ENCODE measurements at places on chromosomes 3 and 15.

DNA sequence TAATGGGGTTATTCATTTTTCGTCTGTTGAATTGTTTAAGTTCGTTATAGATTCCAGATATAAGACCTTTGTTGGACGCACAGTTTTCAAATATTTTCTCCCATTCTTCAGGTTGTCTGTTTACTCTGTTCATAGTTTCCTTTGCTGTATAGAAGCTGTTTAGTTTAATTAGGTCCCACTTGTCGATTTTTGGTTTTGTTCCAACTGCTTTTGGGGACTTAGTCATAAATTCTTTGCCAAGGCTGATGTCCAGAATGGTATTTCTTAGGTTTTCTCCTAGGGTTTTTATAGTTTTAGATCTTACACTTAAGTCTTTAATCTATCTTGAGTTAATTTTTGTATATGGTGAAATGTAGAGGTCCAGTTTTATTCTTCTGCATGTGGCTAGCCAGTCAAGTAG, 58.9 kb upstream of the ZNF280D start:
- no peak for DNase-seq

DNA sequence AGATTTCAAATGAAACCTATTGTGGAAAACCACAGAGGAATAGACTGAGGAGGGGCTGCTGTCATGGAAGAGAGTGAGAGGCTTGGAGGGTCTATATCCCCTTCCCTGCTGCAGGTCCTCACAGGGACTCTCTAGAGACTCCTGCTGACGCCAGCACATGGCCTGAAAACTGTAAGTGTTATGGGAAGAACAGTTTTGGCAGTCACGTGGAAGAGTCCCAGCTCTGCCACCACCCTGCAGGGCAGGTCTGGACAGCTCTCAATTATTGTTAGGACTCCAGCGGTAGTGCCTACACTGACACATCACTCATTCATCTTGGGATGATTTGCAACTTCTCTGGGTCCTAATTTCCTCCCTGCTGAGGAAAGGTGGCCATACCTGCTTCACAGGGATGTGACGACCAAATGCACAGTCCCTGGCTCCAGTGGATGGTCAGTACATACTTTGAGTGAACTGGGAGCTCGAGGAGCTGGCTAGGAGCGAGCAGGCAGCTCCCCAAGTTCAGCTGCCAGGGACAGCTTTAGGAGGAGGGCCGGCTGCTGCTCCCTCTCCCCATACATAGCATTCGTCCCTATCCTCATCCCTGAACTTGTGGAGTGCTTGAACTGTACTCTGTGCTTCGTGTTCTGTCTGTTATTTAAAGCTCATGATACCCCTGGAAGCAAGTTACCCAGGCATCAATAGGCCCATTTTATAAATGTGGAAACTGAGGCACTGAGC, 49.2 kb downstream of the CTXND1 start:
- no peak for DNase-seq

GRCh38 chr3:160781402-160781801, 25.4 kb downstream of the PPM1L start:
- no peak for DNase-seq

DNA sequence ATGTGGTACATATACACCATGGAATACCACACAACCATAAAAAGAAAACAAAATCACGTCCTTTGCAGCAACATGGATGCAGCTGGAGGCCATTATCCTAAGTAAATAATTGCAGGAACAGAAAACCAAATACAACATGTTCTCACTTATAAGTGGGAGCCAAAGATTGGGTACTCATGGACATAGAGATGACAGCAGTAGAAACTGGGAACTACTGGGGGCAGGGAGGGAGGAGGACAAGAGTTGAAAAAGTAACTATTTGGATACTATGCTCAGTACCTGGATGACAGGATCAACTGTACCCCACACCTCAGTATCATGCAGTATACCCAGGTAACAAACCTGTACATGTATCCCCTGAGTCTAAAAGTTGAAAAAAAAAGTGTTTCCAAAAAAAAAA, 23.2 kb upstream of the ATOSA start:
- DNase-seq: no peak

DNA sequence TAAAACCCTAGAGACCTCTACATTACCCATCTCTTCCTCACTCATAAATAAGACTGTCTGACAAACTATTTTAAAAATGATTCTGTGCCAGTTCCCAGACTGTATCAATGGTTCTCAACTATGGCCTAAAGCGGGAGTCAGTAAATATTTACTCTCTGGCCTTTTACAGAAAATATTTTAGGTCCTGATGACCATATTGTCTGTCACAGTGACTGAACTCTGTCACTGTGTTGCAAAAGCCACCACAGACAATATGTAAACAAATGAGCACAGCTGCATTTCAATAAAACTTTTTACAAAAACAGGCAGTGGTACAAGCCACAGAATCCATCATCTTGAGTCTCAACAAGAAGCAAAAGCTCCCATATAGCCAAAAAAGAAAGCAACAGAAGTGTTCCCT, 45.4 kb downstream of the PLOD2 start:
- DNase-seq: no peak

GRCh38 chr15:34490417-34491193, 53.0 kb upstream of the GOLGA8A start:
- no peak for DNase-seq

- no peak for DNase-seq
These were observed 304.6 kb downstream of the NAALADL2 start for GRCh38 chr3:175163686-175164085.

- no peak for DNase-seq
These were observed 137.1 kb downstream of the ZNF609 start for GRCh38 chr15:64597477-64597822.

- DNase-seq: no peak
These were observed 405.9 kb upstream of the LMCD1 start for GRCh38 chr3:8095724-8096123.

- DNase-seq: no peak
These were observed 14.7 kb downstream of the FHIT start for GRCh38 chr3:61236556-61236955.

DNA sequence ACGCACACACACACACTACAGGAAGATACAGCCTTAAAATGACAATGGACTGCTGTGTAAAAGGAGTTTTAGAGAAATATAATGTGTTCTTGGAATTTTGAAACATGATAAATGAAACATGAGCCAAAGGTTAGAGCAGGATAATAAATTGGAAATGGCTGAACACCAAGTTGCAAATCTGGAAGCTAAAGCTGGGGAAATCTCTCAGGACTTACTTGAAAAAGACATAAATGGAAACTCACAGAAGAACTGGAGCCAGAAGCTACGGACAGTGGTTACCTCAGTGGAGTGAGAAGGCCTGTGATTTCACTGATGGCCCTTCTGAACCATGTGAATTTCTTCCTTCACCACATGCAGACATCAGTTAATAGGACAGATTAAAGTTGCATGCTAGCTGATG, 37.3 kb upstream of the ATP10A start:
- no peak for DNase-seq

GRCh38 chr3:187628169-187628568, 42.0 kb downstream of the SST start:
- DNase-seq: no peak

DNA sequence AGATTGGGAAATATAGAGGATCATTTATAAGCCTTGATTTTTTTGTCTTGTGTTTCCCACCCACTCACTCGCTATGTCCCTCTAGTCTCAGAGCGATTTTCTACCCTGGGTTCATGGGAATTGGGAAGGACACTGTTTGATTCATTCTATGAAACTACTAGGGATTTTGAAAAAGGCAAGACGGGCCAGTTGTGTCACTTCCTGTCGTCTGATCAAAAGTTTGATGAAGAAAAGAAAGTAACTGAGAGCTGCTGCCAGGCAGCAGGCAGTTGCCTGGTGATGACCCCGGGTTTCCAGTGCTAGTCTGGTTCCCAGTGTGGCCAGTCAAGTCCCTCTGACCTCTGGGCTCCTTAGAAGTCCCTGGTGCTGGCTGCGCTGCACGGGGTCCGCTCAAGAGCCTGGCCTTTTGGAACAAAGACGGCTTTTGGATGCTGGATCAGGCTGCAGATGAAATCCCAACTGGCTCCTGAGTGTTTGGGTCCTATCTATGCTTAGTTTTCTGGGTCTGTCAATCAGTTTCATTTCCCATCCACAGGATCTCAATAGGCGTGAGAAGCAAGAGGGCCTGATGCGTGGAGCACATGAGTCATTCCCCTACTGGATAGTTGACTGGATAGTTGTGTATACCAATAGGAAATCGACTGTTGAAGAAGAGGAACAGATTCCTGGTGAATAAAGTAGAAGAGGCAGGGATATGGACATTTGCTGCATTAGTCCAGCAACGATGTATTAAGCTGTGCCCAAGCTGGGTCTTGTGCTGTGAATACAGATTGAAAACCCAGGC, 89.7 kb downstream of the EEFSEC start:
- DNase-seq: peak; percentile 53

DNA sequence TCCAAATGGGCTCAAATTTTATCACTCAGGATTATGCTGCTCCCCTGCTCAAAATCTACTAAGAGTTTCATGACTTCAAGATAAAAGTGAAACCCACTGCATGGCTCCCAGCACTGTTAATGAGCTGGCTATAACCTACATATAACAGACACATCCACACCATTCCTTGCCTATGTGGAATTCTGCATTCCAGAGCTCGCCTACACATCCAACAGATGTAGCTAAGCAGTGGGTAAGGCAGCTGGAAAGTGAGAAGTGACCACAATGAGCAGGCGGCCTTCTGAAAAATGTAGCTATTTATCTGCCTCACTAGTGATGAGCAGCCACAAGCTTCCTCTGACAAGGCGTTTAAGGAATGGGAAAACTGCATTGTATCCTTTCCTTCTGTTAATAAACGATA, 92.0 kb upstream of the TRIM42 start:
- DNase-seq: peak; percentile 82

GRCh38 chr3:69426967-69427304, 41.0 kb upstream of the FRMD4B start:
- DNase-seq: no peak

- no peak for DNase-seq
These were observed 914.8 kb downstream of the TUSC7 start for GRCh38 chr3:117624424-117624823.

GRCh38 chr3:76442374-76442915, 597.5 kb upstream of the ROBO2 start:
- peak; percentile 22 for DNase-seq

DNA sequence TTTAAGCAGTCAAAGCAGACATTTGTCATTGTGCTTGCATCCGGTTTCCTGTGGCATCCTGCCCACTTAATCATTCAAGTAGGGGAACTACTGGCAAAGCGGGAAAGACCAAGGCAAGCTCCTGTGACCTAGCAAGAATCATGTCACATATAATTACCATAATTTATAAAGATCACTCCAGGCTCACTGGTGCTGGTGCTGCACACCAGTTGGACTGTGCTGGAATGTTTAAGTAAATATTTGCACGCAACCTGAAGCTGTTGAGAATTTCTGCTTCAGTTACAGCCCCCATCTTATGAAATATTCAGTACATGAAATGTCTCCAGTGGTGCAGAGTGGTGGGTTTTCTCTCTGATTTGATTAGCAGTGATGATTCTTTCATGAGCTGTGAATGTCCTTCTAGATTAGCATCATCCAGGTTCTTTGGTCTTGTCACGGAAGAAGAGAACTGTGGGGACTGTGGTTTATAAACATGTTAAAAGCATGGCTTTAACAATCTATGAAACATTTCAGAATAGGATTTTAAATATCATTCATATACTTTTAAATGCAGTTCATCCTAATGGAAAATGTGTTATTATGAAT, 621.3 kb upstream of the EPHA6 start:
- DNase-seq: no peak

DNA sequence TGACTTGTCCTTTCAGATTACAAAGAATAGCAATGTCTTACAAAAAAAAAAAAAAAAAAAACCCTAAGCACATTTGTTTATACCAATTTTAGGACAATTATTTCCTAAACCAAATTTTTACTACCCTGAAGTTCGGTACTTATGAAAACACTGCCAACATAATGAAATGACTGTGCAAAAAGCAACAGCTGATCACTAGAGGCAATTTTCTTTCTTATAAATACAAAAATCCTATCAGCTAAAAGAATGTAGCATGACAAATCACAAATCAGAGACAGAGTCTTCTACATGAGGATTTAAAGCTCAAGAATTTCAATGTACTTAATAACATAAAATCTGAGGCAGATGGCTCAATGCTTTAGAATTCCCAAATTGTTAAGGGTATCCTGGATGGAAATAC, 191.8 kb downstream of the MAGI1 start:
- DNase-seq: no peak

DNA sequence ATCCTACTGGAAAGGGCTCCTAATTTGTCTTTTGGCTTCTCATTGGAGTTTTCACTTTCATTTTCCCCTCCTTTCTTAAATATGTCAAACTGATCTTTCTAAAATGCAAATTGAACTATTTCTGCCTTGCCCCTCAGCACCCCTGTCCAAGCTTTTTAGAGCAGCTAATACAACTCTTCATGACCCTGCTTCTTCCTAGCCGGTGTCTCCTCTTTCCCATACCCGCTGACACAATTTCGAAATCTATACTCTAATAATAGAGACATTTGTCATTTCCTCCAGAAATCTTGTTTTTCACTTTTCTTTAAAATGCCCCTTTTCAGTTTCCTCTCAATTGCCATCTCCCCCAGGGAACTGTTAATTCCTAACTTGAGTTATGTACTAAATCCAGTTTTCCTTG, 2.9 kb upstream of the EPHA3 start:
- DNase-seq: no peak

GRCh38 chr15:66241908-66242285, 11.7 kb downstream of the MEGF11 start:
- DNase-seq: no peak

DNA sequence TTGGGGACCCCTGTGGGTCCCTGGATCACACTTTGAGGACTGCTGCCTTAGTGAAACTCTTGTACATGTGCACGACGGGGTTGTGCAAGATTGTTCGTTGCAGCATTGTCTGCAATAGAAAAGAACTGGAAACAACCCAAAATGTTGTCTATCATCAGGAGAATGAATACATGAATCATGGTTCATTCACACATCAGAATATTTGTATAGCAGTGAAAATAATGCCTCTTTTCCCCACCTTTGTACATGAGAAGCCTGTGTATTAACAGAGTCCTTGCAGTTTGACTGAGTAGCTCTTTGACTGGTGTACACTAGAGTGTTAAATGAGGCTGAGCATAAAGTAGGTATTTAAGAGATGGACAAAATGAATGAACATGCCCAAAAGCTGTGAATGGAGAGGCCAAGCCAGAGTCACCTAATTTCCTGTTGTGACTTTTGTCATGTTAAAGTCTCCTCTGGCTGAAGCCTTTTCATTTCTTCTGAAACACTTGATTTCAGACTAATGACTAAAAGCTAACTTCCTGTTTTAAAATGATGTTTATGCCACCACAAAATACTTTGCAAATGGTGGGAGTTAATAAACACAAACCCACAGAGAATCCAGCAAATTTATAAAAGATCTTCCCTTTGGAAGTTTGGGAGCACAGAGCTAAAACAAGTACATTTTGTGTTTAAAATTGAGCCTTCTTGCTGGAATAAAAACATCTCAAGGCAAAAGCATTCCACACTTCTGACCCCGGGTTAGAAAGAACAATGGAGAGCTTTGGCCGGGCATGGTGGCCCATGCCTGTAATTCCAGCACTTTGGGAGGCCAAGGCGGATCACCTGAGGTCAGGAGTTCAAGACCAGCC, 20.6 kb upstream of the USP3 start:
- no peak for DNase-seq

GRCh38 chr3:196867155-196867506, 589 bp upstream of the SENP5 start:
- no peak for DNase-seq

GRCh38 chr15:32668942-32669341, 27.4 kb downstream of the SCG5 start:
- no peak for DNase-seq

- DNase-seq: no peak
These were observed 9.9 kb upstream of the KLHL25 start for GRCh38 chr15:85804481-85805170.

Measured in brain microvascular endothelial cell (primary cell).